ENCODE measurements at places on chromosomes 3 and 15. TPM values are rescaled to one million over a fixed set of nuclear protein-coding genes. Genes with fewer than 3 reads are reported as not detected.

- no peak for DNase-seq
Measured at GRCh38 chr15:73749533-73749932, 3.6 kb downstream of the INSYN1 start.

DNA sequence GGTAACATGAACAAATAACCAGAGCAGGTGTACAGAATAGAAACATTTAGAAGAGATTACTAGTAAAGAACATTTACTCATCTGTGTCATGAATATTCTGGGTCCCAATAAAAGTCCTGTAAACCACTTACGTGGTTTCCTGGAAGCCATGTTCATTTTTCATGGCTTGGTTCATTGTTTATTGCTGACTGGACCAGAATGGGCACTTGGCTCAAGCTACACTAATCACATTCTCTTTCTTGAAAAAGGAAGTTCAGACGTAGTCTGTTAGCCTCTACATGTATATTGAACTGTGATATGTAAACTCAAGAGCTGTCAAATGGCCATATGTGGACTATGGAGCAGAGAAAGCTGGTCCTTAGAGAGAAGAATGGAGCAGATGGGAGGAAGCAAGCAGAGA lies 138.3 kb upstream of the FAM3D start:
- no peak for DNase-seq

GATM gene
- total RNA-seq: 29.0 TPM

CYP8B1 gene
- total RNA-seq: not detected

SERPINI2 gene
- not detected for total RNA-seq

GOLGA6L10 gene
- 2.0 TPM for total RNA-seq

GRCh38 chr15:31255732-31256377 lies 70.8 kb upstream of the KLF13 start:
- no peak for DNase-seq

- DNase-seq: no peak
Measured at GRCh38 chr3:152769523-152769922, 65.4 kb upstream of the P2RY1 start.

DNA sequence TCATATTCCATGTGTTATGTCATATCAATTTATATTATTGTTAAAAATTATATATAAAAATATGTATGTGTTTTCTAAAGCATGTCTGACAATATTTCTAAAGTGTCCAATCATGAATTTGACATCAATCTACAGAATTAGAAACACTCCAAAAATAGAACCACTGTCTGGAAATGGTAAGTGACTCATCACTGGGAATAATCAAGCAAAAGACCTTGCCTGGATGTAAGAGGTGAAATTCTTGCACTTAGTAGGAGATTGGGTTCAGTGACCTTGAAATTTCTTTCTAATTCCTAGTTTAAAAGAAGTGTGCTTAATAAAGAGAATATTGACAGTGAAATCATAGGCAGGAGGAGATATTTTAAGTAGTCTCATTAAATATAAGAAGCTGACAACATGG lies 188.8 kb downstream of the ZNF385D start:
- no peak for DNase-seq

- no peak for DNase-seq
Measured at GRCh38 chr15:79089331-79089889, 1.2 kb downstream of the RASGRF1 start.

RFT1 gene
- 29.9 TPM for total RNA-seq

DNA sequence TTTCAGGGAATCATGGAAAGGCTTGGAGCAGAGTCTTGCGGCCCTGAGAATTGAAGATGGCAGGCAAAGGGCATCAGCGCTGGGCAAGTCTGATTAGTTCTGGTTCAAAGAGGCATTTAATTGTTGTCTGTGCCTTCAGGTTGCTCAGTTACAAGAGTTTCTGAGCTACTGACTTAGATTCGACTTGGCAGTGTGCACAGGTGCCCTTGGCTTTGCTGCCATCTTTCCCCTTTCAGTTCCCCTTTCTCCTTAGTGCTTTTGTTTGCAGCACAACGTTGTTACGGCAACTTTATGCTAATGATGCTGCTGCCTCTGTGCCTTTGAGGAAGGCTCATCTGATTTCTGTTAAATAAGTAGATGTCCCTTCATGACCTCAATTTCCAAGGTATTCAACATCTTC lies 12.5 kb downstream of the P2RY14 start:
- DNase-seq: peak; percentile 84

DNA sequence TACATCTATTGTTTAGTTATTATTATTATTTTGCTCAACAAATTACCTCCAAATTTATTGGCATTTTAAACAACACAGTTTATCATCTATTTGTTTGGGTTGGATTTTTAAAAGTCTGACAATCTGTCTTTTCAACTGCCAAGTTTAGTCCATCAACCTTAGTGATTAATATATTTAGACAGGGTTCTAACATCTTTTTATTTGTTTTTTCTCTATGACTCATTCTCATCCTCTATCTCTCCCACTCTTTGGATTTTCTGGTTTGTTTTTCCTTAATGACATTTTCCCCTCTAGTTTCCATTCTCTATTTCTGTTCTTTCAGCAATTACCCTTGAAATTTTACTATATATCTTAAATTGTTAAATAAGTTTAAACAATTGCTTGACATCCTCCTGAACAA lies 41.9 kb downstream of the EMC4 start:
- DNase-seq: no peak

ADCY5 gene
- total RNA-seq: not detected

Measured in Karpas-422 (cell line).